Activated T-cell treated with anti-CD3 and anti-CD28 coated beads, Interleukin-2, amount 50 U/mL, for 72 hours (primary cell): ENCODE measurements at places on chromosomes 7 and 10.

DNA sequence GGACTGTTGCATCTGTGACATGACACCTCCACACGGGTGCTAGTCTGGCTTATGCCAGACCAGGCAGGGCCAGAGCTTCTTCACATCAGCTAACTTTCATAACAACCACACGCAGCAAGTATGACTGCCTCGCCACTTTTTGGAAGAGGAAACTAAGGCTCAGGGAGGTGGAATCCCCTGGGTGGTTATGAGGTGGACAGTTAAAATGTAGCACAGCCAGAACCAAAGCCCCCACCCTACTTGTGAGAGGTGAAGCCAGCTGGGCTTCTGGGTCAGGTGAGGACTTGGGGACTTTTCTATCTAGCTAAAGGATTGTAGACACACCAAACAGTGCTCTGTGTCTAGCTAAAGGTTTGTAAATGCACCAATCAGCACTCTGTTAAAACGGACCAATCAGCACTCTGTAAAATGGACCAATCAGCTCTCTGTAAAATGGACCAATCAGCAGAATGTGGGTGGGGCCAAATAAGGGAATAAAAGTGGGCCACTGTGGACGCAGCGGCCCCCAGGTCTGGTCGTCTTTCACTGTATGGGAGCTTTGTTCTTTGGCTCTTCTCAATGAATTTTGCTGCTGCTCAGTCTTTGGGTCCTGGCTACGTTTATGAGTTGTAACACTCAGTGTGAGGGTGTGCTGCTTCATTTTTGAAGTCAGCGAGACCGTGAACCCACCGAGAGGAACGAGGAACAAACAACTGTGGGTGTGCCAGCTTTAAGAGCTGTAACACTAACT lies 171.0 kb downstream of the PTPN20 start:
- no peak overlapping the region for H3K4me3 ChIP-seq
- no peaks in the 10 kb centered on the region for H3K36me3 ChIP-seq
- H3K27ac ChIP-seq, result no peak overlapping the region
- H3K4me1 ChIP-seq, result peaks cover 23% of the 10 kb centered on the region
- no peaks in the 10 kb centered on the region for H3K27me3 ChIP-seq

GRCh38 chr7:6460303-6460702 lies 12.5 kb upstream of the DAGLB start:
- no peak overlapping the region for H3K27ac ChIP-seq
- H3K4me3 ChIP-seq, result no peak overlapping the region
- H3K27me3 ChIP-seq, result no peaks in the 10 kb centered on the region
- H3K4me1 ChIP-seq, result no peaks in the 10 kb centered on the region
- DNase-seq, result no peak

GRCh38 chr7:100867776-100868485 lies 744 bp downstream of the TRIP6 start:
- no peak for DNase-seq
- H3K4me3 ChIP-seq, result peak overlapping the region; percentile 86
- peaks cover 20% of the 10 kb centered on the region for H3K4me1 ChIP-seq
- H3K27me3 ChIP-seq, result no peaks in the 10 kb centered on the region
- peak overlapping the region; percentile 8 for H3K27ac ChIP-seq

DNA sequence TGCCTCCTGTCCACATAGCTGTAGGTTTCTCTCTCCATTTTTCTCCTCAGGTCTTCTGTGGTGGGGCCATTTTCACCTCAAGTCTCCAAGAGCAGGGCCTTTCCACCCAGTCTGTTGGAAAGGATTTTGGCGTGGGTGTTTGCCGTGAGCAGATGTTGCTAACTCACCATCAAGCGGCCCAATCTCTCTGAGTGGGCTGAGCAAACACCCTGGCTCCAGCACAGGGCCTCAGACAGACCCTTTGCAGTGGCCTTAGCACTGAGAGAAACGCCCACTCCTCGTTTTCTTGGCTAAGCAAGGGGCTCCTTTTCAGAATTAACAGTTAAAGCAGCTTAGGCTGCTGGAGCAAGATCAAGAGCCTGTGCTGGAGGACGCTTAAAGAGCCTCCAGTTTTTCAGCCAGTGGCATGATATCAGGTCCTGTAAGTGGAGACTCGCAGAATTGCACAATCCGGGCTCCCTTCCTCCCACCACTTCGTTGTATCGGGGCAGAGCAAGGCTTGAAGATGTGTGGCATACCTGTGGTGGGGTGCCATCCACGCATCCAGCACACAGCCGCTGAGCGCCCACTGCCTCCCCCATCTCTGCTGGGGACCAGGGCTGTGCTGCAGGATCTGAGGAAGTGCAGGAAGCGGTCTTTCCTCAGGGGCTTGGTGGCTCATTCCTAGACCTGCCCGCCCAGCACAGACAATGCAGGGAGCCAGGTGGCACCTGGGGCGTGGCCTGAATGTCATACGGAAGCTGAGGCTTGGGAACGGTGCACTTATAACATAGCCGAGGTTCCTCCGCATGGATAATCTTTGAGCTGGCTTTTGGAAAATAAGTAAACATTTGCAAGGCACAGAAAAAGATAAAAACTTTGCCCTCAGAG lies 142.7 kb downstream of the ADARB2 start:
- H3K4me3 ChIP-seq, result no peak overlapping the region
- H3K4me1 ChIP-seq, result no peaks in the 10 kb centered on the region
- no peaks in the 10 kb centered on the region for H3K36me3 ChIP-seq
- H3K27me3 ChIP-seq, result no peaks in the 10 kb centered on the region

DNA sequence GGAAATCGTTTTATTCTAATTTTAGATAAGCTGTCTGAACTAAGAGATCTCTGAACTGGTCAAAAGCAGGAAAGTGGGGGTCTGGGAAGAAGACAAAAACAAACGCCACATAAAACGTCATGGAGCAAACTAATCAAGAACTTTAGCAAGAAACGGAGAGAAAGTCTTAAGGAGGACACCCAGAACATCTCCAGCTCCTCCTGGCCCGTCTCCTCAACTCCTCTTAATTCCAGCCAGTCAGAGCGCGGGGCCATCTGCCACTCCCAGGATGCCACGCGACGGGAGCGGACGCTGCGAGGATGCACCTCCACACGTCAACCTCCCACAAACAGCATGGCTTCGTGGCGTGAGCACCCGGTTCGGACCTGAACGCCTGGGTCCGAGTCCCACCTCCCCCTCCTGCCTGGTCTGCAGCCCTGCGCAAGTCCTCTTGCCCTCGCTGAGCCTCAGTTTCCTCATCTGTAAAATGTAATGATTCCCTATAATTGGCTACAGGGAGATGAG lies 598 bp downstream of the MMS19 start:
- H3K36me3 ChIP-seq, result peaks cover 1% of the 10 kb centered on the region
- DNase-seq, result peak; percentile 87
- H3K27ac ChIP-seq, result peak overlapping the region; percentile 87
- peak overlapping the region; percentile 79 for H3K4me3 ChIP-seq
- peaks cover 25% of the 10 kb centered on the region for H3K27me3 ChIP-seq

DNA sequence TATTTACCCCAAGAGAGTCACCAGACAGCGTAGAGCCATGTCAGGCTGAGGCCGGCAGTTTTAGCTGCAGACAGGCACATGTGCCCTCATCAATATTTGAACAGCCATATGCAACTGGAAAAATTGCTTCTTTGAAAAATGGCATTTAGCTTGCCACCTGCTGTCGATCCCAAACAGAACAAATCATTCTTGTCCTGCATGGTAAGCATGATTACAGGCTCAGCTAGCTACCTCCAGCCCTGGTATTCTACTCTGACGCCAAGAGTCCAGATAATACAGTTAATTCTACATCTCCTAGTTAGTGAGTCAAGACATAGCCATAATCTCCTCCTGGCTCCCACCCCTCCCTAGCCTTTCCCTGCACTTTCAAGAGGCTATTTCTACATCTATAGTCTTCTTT lies 7.7 kb downstream of the CREB3L2 start:
- no peak for DNase-seq
- peaks cover 8% of the 10 kb centered on the region for H3K36me3 ChIP-seq
- H3K27me3 ChIP-seq, result no peaks in the 10 kb centered on the region

DNA sequence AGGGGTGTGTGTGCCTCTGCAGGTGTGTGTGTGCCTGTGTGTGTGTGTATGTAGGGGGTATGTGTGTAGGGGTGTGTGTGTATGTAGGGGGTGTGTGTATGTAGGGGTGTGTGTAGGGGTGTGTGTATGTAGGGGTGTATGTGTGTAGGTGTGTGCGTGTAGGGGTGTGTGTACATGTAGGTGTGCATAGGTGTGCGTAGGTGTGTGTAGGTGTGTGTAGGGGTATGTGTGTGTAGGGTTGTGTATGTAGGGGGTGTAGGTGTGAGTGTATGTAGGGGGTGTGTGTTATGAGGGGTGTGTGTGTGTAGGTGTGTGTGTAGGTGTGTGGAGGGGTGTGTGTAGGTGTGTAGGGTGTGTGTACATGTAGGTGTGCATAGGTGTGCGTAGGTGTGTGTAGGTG lies 48.6 kb upstream of the PSMG3 start:
- no peak for DNase-seq
- no peaks in the 10 kb centered on the region for H3K4me1 ChIP-seq
- no peak overlapping the region for H3K27ac ChIP-seq
- H3K4me3 ChIP-seq, result no peak overlapping the region
- H3K27me3 ChIP-seq, result no peaks in the 10 kb centered on the region

- H3K27ac ChIP-seq, result peak overlapping the region; percentile 99
- peaks cover 19% of the 10 kb centered on the region for H3K36me3 ChIP-seq
- peak overlapping the region; percentile 96 for H3K4me3 ChIP-seq
- peaks cover 75% of the 10 kb centered on the region for H3K4me1 ChIP-seq
- H3K27me3 ChIP-seq, result no peaks in the 10 kb centered on the region
Observed at GRCh38 chr10:6473901-6474370, 106.1 kb downstream of the PRKCQ start.

GRCh38 chr7:101428093-101428866 lies 65.6 kb downstream of the COL26A1 start:
- H3K36me3 ChIP-seq, result no peaks in the 10 kb centered on the region
- H3K27ac ChIP-seq, result no peak overlapping the region
- H3K4me3 ChIP-seq, result no peak overlapping the region
- DNase-seq, result no peak
- H3K4me1 ChIP-seq, result no peaks in the 10 kb centered on the region

DNA sequence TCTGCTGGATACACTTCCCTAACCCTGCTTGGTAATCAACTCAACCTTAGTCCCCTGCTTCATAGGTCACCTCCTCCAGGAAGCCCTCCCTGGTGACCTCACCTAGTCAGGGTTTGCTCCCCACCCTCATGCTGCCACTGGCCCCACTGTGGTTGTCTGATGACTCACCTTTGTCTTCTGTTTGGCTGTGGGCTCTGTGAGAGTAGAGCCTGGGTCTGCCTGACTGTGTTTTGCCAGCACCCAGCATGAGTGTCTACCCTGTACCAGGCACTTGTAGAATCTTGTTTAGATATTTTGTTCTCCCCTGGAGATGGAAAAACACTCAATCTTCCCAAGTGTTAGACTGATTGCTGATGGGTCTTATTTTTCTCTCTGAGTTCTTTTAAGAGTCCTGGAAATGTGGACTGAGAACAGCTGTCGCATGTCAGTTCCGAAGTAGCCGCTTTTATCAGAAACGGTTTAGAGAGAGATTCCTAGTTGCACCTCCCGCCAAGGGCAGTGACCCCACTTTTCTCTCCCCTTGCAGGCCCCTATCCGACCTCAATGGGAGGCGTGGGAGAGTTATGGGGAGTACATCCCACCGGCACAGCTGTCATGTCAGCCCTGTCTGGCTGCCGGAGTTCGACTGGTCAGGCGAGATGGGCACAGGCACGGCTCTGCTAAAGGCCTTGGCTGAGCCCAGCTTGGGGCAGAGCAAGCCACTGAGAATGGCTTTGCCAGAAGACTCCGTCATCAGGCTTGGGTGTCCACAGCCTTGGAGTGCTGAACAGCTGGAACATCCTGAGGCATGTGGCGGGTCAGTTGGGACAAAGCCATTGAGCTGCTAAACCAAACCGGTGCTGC lies 134.3 kb downstream of the GRK5 start:
- H3K4me3 ChIP-seq, result no peak overlapping the region
- H3K36me3 ChIP-seq, result peaks cover 2% of the 10 kb centered on the region
- peak overlapping the region; percentile 41 for H3K27ac ChIP-seq
- DNase-seq, result peak; percentile 71
- H3K4me1 ChIP-seq, result peaks cover 29% of the 10 kb centered on the region
